ENCODE measurements at places on chromosomes 3 and 15.
A peak's percentile ranks its signal among the peaks of the same experiment; 100 is the strongest.

- DNase-seq: no peak
Observed at GRCh38 chr3:190097025-190097424, 23.7 kb downstream of the P3H2 start.

DNA sequence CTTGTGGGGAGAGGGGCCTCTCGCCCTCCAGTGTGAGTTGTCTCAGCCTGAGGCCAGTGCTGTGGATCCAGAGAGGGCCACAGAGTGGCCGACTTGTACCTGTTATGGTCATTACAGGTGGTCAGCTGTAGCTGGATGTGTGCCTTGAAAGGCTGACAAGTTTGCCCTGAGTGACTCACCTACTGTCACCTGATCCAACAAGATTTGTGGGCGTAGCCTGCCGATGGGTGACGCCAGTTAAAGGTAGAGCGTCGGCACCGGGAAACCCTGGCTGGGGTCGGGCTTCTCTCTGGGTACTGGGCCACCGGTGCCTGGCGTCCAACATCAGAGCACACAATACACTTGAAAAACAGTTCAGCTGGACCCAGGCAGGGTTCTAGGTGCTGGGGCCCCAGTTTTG, 2.8 kb upstream of the ISG20 start:
- no peak for DNase-seq

GRCh38 chr15:66067687-66068086, 185.9 kb downstream of the MEGF11 start:
- DNase-seq: no peak

- no peak for DNase-seq
Observed at GRCh38 chr3:66404197-66404596, 96.6 kb downstream of the LRIG1 start.

DNA sequence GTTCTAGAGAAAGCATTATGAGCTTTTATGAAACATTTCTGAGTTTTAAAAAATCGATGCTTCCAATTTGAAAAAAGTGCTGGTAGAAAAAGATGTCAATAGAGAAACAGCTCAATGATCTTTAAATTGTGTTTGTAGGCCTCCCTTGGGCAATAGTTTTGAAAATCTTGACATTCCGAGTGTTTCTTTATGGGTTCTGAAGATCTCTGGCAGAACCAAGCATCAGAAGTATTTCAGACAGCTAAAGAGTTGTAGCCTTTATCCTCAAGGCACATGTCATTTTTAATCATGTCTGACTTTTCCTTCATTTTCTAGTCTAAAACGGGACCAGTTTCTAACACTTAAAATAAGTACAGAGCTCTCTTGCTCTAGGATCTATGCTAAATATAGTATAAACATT, 188.1 kb upstream of the CBLB start:
- no peak for DNase-seq

DNA sequence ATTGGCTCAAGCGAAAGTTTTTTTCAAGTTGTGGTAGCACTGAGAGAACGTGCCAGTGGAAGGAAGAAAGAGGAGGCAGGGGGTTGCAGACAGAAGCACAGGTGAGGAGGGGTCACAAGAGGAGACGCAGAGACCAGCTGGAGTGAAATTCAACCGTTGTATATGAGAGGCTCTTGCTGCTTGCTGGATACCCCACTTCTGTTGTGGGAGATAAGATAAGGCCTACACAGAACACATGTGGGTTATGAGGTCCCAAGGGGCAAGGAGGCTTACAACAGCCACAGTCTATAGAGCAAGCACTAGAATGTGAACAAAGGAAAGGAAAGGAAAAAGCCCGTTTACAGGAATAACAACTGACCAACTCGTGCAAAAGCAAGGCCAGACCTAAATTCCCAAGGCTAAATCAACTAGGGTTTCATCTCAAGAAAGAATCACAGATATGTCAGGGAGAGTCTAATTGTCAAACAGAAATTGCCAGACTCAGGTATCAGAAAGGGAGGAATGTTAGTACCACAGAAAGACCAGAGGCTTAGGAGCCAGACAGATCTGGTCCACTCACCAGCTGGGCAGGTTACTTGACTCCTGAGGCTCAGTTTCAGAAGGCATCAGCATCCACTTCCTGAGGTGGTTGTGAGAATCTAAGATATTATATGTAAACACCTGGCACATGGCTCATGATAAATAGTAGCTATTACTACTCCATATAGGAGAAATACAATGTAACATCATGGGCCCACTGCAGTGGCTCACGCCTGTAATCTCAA, 60.9 kb downstream of the MSL2 start:
- DNase-seq: no peak

- no peak for DNase-seq
Observed at GRCh38 chr15:76440441-76440840, 103.9 kb downstream of the ISL2 start.

GRCh38 chr3:32143849-32144757, 37.7 kb downstream of the GPD1L start:
- no peak for DNase-seq

- DNase-seq: peak; percentile 44
Observed at GRCh38 chr15:99423186-99424130, 142.3 kb upstream of the MEF2A start.

DNA sequence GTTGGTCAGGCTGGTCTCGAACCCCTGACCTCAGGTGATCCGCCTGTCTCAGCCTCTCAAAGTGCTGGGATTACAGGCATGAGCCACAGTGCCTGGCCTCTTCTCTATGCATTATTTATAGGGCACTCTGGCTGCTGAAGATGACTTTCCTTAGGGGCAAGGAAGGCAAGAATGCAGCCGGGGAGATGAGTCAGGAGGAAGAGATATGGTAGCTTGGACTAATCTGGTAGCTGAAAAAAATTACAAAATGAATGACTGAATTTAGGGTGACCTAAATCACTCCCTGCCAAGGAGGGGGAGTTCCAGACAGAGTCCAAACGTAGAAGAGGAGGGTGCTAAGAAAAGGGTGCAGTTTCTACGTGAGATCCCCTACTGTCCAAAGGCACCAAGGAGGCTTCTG, 14.2 kb downstream of the RHCG start:
- DNase-seq: no peak

DNA sequence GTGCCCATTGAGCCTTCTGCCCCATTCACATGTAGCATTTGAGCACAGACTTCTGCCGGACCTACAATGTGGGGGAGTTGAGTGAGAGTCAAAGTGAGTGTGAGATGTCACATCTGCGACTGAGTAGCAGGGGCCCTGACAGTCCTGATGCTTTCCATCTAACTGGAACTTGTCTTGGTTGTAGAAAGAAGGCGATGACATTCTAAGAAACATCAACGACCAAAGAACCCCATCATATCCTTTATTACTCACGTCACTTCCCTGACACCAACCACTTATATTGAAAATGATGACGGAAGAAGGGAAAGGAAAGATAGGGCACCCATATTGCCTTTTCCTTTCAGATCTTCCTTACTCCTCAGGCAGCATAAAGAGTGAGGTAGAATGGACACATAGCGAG, 30.5 kb downstream of the SMAD3 start:
- DNase-seq: no peak

- no peak for DNase-seq
Observed at GRCh38 chr15:67228286-67228685, 26.2 kb downstream of the AAGAB start.

- DNase-seq: no peak
Observed at GRCh38 chr3:194930377-194931204, 244.9 kb downstream of the FAM43A start.

DNA sequence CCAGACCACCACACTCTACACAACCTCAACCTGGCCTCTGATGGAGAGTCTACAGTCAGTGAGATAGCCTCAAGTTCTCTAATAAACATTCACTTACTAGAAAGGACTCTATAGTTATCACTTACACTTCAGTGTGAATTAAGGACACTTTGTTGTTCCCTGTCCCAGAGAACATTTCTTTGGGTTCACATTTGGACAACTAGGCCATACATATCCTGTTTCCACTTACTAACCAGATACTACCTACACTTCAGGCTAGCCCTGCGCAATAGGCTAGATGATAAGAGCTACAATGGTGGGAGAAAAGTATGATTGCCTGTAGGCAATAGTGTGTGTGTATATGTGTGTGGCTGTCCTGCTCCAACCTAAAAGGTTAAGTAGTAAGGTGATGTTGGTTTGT, 72.7 kb downstream of the TP63 start:
- no peak for DNase-seq

- DNase-seq: no peak
Observed at GRCh38 chr3:33883538-33883950, 85.1 kb downstream of the PDCD6IP start.

GRCh38 chr3:190619761-190620160, 105.9 kb downstream of the IL1RAP start:
- no peak for DNase-seq

GRCh38 chr3:10560060-10560861, 54.9 kb upstream of the ATP2B2 start:
- peak; percentile 33 for DNase-seq

DNA sequence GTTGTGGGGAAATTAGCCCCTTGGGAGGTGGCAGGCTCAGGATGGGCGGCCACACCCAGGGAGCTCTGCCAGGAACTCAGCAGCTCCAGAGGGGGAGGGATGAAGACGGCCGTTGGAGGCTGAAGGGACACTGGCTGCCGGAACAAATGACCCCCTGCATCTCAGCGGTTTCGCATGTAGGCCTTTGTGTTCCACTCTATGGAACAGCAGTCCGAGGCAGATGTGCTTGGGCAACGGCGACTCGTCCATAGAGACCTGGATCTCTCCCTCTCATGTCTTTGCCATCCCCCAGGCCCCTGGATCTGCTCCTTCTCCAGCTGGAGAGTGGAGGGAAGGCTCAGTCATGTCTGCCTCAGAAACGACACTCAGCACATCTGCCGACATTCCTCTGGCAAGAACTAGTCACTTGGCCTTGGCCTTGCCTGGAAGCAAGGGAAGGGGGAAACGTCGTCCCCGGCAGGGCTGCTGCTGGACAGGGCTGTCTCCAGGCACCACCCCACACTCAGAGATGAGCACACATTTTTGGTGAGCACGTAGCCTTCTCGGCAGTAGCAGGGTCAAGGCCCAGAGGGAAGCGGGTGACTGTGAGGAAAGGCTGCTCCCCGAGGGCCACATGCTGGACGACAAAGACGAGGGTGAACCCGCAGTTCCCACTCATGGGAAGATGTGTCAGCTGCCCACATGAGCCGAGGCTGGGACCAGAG, 83.8 kb downstream of the ASB7 start:
- DNase-seq: no peak

DNA sequence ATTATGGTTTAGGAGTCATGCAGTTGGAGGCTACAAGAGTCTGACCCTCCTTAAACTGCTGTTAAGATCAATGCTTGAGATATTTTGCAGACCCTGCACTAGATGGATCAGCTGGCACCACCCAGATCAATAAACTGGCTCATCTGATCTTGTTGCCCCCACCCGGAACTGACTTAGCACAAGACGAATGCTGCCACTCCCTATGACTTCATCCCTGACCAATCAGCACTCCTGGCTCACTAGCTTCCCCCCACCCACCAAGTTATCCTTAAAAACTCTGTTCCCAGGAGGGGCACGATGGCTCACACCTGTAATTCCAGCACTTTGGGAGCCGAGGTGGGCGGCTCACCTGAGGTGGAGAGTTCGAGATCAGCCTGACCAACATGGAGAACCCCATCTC, 594.0 kb downstream of the NTRK3 start:
- DNase-seq: no peak

GRCh38 chr3:190746986-190747385, 115.5 kb downstream of the GMNC start:
- DNase-seq: no peak

GRCh38 chr15:86167841-86168240, 88.2 kb downstream of the AGBL1 start:
- no peak for DNase-seq

GRCh38 chr3:160097478-160097877, 108.8 kb downstream of the IL12A start:
- DNase-seq: no peak

GRCh38 chr15:29349196-29349595, 79.6 kb upstream of the NSMCE3 start:
- no peak for DNase-seq

DNA sequence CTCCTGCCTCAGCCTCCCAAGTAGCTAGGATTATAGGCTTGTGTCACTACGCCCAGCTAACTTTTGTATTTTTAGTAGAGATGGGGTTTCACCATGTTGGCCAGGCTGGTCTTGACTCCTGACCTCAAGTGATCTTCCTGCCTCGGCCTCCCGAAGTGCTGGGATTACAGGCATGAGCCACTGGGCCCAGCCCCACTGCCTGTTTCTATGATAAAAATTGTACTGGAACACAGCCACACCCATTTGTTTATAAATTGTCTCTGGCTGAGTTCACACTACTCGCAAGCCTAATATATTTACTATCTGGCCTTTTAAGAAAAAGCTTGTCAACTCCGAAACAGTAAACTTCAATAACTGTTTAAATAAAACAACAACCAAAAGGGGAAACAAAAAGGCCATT, 309.4 kb upstream of the WNT5A start:
- no peak for DNase-seq

GRCh38 chr15:97547381-97547780, 413.1 kb upstream of the ARRDC4 start:
- no peak for DNase-seq

- DNase-seq: no peak
Observed at GRCh38 chr3:4504340-4505261, 11.5 kb downstream of the ITPR1 start.

DNA sequence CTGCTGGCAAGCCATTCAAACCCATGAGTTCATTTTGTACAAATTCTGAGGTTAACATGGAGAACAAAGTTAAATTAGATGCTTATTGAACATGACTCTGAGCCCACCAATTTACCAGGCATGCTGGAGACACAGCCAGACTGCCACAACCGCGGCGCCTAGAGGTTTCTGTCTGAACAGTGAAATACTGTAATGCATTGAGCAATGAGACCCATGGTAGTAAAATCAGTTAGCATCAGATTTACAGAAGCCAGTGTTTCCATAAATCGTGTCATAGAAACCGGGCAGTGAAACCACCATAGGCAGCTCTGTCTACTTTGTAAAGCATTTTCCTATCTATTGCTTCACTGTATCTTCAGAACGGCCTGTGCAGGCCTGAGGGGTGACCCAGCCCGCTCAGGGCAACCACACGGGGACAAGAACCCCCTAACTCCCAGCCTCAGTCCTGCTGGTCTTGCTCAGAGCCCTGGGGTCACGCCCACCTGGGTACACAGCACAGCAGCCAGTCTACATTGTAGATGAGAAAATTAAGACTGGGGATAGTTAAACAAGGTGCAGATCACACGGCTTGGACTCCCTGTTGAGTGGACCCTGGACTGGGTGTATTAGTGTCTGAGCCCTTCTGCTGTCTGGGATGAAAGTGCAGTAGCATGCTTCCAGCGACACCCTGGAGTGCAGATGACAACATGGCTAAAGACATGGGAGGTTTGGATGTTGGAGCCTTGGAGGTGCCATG, 44.2 kb downstream of the MGLL start:
- DNase-seq: no peak

- peak; percentile 91 for DNase-seq
Observed at GRCh38 chr15:66851311-66852063, 149.5 kb downstream of the SMAD6 start.

GRCh38 chr3:44661189-44661588, 12.7 kb downstream of the ZNF35 start:
- no peak for DNase-seq
